Tongue (tissue), 3 donors: ENCODE measurements at places on chromosomes 4 and X.

- DNase-seq, result no peak
Observed at GRCh38 chr4:69493515-69493914, 2.2 kb downstream of the UGT2B4 start.

DNA sequence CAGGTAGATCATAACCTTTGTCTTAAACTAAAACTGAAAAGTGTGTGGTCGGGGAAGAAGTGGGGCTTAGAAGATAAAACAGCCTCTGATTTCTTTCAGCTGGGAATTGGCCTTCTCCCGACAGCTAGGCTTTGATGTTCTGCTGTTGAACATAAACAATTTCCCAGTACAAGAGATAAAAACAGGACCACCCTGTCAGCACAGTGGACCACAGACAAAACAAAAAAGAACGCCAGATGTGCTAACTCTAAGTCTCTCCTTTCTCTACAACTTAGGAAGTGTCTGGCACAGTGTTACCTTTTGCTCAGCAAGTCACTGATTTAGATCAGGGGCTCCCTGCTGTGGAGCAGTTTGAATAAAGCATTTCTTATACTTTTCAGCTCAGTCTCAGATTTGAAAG is 87.5 kb upstream of the UXT start:
- DNase-seq, result peak; percentile 5

GRCh38 chrX:133544115-133544514 is 128.8 kb upstream of the GPC4 start:
- DNase-seq, result no peak

GRCh38 chr4:80139671-80140070 is 57.6 kb upstream of the PRDM8 start:
- no peak for DNase-seq

- no peak for DNase-seq
Observed at GRCh38 chr4:94507281-94507680, 55.5 kb downstream of the PDLIM5 start.

- DNase-seq, result no peak
Observed at GRCh38 chr4:6258741-6259140, 10.9 kb upstream of the WFS1 start.

DNA sequence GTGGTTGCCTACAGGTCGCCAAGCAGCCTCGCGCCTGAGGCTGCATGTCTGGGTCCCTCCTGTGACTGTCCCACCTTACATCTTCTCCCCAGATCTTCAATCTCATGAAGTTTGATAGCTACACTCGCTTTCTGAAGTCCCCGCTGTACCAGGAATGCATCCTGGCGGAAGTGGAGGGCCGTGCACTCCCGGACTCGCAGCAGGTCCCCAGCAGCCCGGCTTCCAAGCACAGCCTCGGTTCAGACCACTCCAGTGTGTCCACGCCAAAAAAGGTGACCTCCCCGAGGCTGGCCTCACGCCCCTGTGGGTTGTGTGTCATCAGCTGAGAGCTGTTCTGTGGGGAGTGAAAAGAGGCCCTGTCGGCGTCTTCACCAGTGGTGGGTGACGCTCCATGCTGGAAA is 24.9 kb upstream of the HGFAC start:
- DNase-seq, result no peak

DNA sequence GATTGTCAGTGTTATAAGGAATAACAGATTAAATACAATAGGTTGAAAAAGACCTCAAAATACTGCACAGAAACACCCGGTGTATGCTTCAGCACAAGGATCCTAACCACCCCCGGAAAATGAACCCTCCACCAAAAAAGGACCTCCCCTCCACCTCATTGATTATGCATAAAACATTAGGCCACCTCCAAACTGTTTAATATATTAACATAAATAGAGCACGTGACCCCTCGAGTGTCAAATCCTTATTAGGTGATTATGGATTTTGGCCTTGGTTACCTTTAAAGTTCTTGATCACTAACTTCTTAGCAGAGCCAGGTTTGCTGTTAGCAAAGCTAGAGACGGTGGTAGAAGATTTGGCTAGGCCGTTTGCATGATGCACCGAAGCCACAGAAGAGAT is 958 bp downstream of the CUL4B start:
- peak; percentile 1 for DNase-seq

- peak; percentile 15 for DNase-seq
Observed at GRCh38 chr4:101232074-101232776, 115.1 kb downstream of the PPP3CA start.

GRCh38 chr4:13887010-13887409 is 259.5 kb upstream of the BOD1L1 start:
- no peak for DNase-seq

- DNase-seq, result no peak
Observed at GRCh38 chr4:8140915-8141314, 17.7 kb downstream of the ABLIM2 start.

DNA sequence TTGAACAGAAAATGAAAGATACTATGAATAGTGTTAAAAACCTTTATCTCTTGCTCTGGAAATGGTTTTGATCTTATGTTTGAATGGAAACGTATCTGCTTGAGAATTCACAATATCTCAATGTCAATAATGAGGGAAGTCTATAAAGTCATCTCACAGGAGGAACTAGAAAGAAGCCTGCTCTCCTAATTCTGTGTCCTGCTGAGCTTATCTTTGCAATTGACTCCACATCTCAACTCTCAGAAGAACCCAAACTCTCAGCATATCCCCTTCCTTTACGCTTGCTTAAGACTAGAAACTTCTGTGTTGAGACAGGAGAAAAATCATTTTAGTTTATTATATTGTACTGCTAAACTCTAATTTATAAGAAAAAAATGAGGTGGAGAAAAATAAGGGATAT is 8.3 kb upstream of the PF4V1 start:
- DNase-seq, result no peak

- DNase-seq, result peak; percentile 53
Observed at GRCh38 chr4:127622921-127623796, 9.6 kb upstream of the INTU start.

DNA sequence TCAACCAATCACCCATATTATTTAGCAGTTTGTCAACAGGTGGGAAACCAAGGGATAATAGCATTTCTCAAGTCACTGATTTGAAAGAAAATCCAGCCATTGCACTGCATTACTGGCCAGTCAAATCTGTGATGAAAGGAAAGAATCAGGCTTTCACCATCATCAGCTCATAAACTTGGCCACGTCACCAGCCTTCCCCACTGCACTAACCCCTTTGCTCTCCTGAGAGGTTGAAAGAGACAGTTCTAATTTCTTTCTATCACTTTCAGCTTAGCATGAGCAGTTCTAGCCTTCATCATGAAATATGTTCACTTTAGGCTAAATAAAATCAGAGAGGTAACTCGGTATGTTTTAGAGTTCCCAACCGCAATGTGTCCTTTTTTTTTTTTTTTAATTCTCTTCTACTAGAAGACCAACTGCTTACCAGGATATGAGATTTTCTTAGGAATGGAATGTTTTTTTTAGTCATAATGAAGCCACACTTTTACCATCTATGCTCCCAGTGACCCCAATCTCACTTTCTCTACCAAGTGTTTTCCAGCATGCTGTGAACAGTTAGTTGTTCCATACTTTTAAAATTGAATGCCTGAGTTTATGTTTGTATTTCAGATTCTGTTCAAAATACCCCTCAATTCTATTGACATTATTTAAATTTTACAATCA is 55.7 kb upstream of the SLC7A11 start:
- no peak for DNase-seq
